ENCODE measurements at places on chromosomes 13 and 19.

DNA sequence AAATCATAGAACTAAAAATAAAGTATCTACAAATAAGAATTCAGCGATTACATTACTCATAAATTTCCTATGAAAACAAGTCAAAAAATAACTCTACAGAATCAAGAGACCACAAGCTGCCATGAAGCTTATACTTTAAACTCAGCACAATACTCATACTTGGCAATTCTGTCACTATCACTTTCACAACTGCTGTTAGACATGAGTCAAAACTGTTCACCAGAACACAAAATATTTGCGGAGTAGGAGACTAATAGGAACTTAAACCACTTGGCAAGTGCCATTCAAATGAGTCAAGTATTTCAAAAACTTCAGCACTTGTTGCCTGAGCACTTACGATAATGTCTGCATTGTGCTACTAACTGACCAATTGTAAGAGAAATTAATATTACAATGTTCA is 387.8 kb upstream of the GPC6 start:
- DNase-seq, result no peak

DNA sequence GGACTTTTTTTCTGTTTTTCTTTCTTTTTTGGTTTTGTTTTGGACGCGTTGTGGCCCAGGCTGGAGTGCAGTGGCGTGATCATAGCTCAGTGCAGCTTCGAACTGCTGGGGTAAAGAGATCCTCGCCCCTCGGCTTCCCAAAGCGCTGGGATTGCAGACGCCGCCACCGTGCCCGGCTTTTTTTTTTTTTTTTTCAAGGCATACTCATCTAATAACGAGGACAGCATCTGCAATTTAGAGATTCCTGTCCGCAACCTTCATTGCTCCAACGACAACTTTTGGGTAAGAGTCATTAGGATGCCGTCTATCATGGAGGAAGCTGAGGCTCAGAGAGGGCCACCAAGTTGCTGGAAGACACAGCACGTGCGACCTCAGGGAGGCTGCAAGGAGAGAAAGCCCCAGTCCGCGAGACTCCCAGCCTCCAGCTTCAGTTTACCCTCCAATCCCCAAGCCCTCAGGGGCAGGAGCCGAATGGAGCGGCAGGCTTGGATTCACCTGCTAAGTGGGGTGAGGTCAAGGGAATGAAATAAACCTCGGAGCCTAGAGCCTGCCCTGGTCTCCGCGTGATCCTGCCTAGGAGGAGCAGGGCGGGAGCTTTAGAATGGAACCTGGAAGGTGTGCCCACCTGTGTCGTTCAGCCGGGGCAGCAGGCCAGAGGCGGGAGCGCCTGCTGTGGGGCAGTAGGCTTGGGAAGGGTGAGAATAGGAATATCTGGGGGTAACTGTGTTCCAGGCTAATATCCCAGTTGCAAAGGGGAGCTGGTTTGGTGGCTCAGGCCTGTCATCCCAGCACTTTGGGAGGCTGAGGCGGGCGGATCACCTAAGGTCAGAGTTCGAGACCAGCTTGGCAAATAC is 676 bp upstream of the POLRMT start:
- no peak for DNase-seq

DNA sequence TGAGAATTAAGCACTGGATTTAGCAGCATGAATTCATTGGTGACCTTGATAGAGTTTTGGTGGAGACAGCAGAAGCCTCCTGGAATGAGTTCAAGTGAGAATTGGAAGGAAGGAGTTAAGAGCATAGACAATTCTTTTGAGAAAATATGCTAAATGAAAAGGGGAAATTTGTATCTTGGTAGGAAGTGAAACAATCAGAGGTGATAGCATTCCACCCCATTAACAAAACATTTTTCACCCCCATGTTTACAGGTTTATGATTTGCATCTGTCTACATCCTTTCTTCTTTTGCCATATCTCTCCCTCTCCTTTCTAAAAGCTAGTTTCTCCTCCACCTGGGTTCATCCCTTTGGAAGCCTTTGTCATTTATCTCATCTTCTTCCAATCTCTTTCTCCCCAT is 27.5 kb downstream of the LNX2 start:
- DNase-seq, result no peak

DNA sequence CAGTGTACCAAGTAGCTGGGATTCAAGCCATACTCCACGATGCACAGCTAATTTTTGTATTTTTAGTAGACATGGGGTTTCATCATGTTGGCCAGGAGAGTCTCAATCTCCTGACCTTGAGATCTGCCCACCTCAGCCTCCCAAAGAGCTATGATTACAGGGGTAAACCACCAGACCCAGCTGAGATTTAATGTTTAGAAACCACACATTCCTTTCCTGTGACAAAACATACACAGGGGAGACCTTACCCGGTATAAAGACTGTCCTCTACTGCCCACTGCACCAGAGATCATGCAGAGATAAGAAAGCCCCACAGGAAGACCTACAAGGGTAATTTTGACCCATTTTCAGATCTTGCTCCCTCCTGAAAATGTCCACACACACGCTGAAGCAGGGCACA is 22.8 kb upstream of the ZNF83 start:
- no peak for DNase-seq

Data from GM10248 (cell line).